ENCODE measurements at places on chromosomes 1 and 21. TPM values are rescaled to one million over a fixed set of nuclear protein-coding genes. Genes with fewer than 3 reads are reported as not detected.
A peak's percentile ranks its signal among the peaks of the same experiment; 100 is the strongest.

ABCG1 gene
- total RNA-seq: not detected

- peak; percentile 28 for DNase-seq
Observed at GRCh38 chr1:119655154-119655553, 7.1 kb upstream of the ZNF697 start.

DNA sequence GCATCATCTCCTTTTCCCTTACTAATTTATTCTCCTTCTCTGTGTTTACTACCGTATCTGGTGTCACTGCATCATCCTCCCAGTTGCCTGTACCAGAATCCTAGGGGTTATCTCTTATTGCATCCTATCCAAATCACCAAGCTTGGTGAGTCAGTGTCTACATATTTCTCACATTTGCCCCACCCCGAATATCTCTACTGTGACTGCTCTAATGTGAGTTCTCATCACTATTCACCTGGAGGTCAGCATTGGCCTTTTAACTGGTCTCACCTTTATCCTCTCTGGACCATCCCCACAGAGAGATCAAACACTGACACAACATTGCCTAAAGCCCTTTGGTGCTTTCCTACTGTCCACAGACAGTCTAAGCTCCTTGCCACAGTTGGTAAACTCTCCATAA is 45.7 kb upstream of the ZNF648 start:
- no peak for DNase-seq

- no peak for DNase-seq
Observed at GRCh38 chr1:209353053-209353452, 230.5 kb upstream of the CAMK1G start.
